ENCODE measurements at places on chromosomes 2 and 18. TPM values are rescaled to one million over a fixed set of nuclear protein-coding genes. Genes with fewer than 3 reads are reported as not detected.

Gene UPP2
- total RNA-seq = not detected

Gene CYP1B1
- total RNA-seq = 176 TPM

Gene COL4A4
- total RNA-seq = 1.9 TPM

Gene CREG2
- 4.2 TPM for total RNA-seq

Gene UCN
- 0.74 TPM for total RNA-seq

Gene CBLN2
- 6.2 TPM for total RNA-seq

Gene CD8B2
- total RNA-seq = 0.31 TPM

Gene ANO7
- total RNA-seq = 3.3 TPM

Gene DSG4
- 0.17 TPM for total RNA-seq

Gene LHCGR
- 0.92 TPM for total RNA-seq

Gene ANKAR
- 2.0 TPM for total RNA-seq

Gene TNS1
- total RNA-seq = 87.5 TPM

Gene CNDP1
- total RNA-seq = 0.48 TPM

Gene GAD1
- total RNA-seq = 1.7 TPM

Gene TEX44
- not detected for total RNA-seq

GRCh38 chr2:129767346-129768035, 212.0 kb upstream of the RAB6C start:
- DNase-seq = no peak

- no peak for DNase-seq
These were observed 26.5 kb upstream of the FAM117B start for GRCh38 chr2:202608142-202608852.

DNA sequence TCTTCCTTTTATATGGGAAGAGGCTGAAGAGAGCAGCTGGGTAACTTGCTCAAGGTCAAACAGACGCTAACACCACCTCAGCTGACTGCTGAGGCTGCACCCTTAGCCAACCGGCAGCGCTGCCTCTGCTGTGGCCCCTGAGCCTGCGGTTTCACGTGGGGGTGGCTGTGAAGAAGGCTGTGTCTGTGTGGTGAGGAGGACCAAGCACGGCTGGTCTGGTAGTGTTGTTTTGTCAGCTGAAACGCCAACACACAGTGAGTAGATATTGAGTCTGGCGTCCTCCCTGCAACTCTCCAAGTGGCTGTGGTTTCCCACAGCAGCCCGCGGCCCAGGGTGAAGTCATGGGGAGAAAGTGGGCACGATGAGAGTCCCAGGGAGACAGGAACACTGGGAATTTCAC, 69.6 kb downstream of the THNSL2 start:
- DNase-seq = no peak

DNA sequence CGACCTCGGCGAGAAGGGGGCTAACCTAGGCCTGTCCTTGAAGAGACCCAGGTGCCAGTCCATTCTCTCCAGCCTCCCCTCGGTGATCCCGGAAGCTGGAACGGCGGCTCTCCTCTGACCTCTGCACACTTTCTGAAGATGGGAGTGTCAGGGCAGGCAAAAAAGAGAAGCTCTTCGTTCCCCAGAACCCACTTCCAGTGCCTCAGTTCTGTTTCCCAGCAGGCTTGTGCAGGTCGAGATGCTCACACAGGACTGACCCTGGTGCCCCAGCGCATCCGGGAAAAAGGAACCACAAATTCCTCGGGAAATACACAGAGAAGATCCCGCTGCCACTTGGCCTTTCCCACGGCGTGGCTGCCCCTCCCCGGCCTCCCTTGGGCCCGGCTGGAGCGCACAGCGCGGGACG, 681 bp upstream of the PTPN18 start:
- no peak for DNase-seq

- no peak for DNase-seq
These were observed 166.6 kb upstream of the HNMT start for GRCh38 chr2:137797641-137798040.

DNA sequence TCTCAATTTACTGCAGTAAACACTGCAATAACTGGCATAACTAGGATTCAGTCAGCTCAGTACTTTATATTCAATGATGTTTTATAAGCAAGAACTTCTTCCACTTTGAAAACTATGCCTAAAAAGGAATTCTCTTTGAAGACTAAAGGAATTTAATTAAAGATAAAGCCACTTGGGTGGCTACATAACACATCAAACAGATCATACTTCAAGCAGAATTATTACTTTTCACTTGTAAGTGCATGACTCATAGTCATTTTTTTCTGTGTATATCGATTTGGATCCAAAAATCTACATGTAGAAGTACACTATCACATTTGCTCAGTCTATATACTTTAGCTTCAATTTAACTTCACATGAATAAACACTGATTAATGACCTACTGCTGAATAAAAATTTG, 4.0 kb downstream of the KANSL1L start:
- DNase-seq = no peak

DNA sequence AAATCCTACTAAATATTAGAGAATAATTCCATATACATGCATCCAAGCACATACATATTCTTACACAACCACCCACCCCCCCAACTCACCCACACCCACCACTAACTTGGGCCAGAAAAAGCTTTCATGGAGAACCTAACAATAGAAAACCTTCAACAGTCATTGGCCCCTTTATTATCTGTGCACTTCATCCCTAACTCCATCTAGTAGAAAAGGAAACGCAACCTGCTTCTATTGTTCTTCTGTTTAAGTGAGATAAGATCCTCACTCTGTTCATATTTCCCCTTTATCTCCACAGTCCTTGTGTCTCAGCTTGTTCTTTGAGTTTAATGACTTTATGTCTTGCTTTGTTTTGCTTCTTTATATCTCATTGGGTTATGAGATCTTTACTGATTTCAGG, 1740.2 kb upstream of the CELF4 start:
- no peak for DNase-seq

DNA sequence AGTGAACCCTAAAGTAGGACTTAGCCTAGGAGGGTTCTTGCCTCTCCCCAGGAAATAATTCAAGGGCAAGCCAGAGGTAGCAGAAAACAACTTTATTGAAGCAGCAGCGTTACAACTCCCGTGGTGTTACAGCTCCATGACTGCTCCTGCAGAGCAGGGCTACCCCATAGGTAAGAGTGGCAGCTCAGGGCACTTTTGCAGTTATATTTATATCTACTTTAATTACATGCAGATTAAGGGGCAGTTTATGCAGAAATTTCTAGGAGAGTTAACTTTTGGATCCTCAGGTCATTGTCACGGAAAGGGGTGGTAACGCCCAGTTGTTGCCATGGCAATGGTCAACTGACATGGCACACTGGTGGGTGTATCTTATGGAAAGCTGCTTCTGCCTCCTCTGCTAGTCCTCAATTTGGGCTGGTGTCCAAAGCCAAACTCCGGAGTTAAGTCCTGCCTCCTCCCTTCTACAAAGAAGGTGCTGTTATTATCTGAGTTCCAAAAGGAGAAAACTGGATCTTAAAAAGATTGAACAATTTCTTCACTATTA, 1413.0 kb downstream of the DSC3 start:
- no peak for DNase-seq

- no peak for DNase-seq
These were observed 157.1 kb downstream of the BCL2 start for GRCh38 chr18:63162271-63163014.

DNA sequence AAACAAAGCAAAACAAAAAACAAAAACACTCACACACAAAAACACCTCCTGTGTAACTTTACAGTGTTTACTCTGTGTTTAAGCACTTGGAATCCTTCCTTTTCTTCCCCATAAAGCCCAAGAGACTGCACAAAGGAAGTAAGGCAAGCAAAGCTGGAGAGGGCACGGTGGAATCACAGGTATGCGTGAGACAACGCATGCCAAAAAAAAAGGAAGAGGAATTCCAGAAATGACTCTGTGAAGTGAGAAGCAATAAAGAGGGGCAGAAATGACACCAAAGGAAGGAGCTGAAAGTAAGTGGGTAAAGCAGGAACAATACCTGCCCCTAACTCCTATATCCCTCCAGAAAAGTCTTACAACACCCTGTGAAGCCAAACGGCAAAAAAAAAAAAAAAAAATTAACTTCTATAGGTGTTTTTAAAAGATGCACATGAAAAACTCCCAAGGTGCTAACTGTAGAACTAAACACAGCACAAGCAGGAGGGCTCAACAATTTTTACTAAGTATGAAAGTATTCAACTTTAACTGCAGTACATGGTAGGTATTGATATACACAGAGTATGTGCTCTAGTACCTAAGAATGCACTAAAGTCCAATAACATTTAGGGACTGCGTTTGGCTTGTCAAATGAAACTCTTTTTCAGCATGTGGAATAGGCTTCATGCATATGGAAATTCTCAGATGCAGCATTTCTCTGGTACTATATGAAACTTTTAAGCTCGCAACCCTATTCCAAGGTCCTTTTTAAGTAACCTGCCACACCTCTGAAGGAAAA, 9.1 kb downstream of the RND3 start:
- no peak for DNase-seq

DNA sequence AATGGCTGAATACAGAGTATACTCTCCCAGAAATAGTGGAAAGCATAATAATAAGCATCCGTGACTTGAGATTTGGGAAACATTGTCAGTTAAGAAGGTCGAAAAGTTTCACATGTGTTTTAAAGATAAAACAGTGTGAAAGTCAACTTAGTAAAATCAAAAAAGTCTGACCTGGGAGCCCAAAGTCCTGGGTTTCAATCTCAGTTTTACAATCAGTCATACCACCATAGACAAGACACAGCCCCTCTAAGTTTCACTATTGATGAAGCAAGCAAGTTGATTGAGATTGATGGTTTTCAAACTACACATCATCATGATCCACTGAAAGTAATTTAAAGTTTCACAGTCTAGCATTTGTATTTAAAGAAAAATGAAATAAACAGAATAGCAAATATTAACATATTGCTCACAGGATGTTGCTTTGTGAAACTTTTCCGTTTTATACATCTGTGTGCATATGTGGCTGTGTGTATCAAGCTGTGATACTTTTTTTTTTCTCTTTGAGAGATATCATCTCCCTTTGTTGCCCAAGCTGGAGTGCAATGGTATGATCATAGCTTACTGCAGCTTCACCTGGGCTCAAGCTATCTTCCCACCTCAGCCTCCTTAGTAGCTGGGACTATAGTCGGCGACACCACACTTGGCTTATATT, 71.1 kb downstream of the PIK3C3 start:
- no peak for DNase-seq

- no peak for DNase-seq
These were observed 34.9 kb downstream of the TEX44 start for GRCh38 chr2:231627384-231628120.

GRCh38 chr2:230793572-230794359, 71.0 kb upstream of the ITM2C start:
- DNase-seq = no peak

DNA sequence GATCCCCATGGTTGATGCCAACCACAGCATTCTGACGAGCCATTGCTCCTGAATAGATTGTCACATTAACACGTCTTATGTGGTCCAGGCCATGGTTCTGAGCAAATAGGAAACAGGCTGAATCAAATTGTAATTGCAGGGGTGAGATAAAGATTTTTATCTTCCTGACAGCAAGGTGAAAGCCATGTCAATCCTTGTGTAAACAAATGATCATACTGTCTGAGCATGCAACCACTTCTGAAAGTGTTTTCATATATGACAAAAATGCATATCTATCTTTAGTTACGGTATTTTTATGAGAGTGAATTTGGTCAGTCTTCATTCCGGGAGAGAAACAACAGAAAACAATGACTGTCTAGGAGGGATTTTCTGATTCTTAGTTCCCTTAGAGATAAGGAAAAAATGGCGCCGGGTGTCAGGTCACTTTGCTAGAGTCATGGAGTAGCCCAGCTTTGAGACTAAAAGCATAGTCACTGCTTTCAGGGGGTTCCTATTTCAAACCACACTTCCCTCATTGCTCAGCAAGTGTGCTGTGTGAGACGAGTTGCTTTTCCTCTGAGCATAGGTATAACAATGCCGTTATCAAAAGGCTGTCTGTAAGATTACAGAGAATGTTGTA, 958.9 kb downstream of the DCDC2C start:
- DNase-seq = no peak

GRCh38 chr18:25685088-25685487, 333.1 kb upstream of the ZNF521 start:
- no peak for DNase-seq

DNA sequence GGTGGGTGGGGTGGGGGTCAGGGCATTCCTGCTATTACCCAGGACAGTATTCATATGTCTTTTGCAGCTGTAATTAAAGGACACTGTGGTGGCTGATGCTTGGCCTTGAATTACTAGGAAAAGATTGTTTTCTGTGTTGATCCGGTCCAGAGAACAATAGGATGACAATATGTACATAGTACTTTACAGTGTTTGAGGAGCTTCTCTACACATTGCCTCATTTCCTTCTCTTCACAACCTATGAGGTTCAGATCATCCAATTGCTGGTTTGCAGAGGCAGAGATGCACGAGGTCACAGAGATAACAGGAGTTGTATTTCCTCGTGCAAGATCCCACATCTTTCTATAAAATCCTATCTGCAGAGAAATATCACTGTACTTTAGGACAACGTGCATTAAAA, 119.5 kb downstream of the LIPG start:
- no peak for DNase-seq

DNA sequence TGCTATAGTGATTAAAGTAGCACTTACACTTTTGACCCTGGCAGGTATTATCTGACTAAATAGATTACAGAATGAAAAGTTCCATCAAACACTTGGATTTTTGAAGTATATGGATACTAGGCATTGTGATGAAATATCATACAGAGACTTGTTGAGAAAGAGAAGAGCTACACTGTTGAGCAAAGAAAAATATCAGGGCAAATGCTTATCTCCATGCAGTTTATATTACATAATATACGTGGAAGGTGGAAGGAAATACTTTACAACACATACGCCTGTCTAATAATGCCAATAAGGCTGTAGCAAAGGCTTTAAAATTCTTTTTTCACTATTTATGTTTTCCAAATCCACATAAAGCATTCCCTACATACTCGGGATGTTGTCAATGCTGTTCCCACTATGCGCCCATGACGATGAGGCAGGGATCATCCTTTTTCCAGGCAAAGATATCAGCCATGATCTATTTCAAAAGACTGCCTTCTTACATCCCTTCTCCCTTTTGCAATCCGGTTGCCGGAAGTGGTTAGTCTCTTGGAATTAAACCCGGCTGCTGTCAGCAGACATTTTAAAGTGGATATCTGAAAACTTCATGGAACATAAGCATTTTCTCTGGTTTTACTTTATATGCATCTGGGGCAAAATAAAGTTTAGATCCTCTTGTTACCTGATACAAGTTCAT, 92.6 kb upstream of the ITGA4 start:
- DNase-seq = no peak
